ENCODE measurements at places on chromosomes 6 and 20. TPM values are rescaled to one million over a fixed set of nuclear protein-coding genes. Genes with fewer than 3 reads are reported as not detected.

COL19A1 gene
- not detected for total RNA-seq

HSPA12B gene
- total RNA-seq, result 0.39 TPM

TOX2 gene
- 8.5 TPM for total RNA-seq

RAET1L gene
- total RNA-seq, result 0.44 TPM

HLA-DOB gene
- not detected for total RNA-seq

ZNF451 gene
- 10.7 TPM for total RNA-seq

BTN1A1 gene
- total RNA-seq, result not detected

CAGE1 gene
- not detected for total RNA-seq

DDX43 gene
- total RNA-seq, result not detected

CLPSL1 gene
- total RNA-seq, result not detected

CYP39A1 gene
- total RNA-seq, result not detected

POM121L2 gene
- total RNA-seq, result not detected

RWDD2A gene
- total RNA-seq, result 1.8 TPM

COL20A1 gene
- 0.81 TPM for total RNA-seq

CCN5 gene
- 24.2 TPM for total RNA-seq

GTSF1L gene
- total RNA-seq, result not detected

REM1 gene
- total RNA-seq, result 0.82 TPM

IL17A gene
- not detected for total RNA-seq

CST11 gene
- not detected for total RNA-seq

GLP1R gene
- total RNA-seq, result not detected

BPIFB3 gene
- total RNA-seq, result not detected

ZBTB2 gene
- 14.8 TPM for total RNA-seq

PET117 gene
- 25.9 TPM for total RNA-seq

BPIFB2 gene
- total RNA-seq, result not detected

SRSF12 gene
- total RNA-seq, result 2.4 TPM

RAB23 gene
- 9.0 TPM for total RNA-seq

DOK5 gene
- total RNA-seq, result not detected

DEF6 gene
- not detected for total RNA-seq

PDE10A gene
- 25.5 TPM for total RNA-seq

EDN1 gene
- total RNA-seq, result 36.7 TPM
